Bronchial epithelial cell (primary cell): ENCODE measurements at places on chromosomes 4 and X. TPM values are rescaled to one million over a fixed set of nuclear protein-coding genes. Genes with fewer than 3 reads are reported as not detected.

- DNase-seq, result no peak
These were observed 15.0 kb upstream of the REST start for GRCh38 chr4:56892691-56893090.

GRCh38 chrX:97835969-97836368, 952.3 kb downstream of the RPA4 start:
- no peak for DNase-seq

DNA sequence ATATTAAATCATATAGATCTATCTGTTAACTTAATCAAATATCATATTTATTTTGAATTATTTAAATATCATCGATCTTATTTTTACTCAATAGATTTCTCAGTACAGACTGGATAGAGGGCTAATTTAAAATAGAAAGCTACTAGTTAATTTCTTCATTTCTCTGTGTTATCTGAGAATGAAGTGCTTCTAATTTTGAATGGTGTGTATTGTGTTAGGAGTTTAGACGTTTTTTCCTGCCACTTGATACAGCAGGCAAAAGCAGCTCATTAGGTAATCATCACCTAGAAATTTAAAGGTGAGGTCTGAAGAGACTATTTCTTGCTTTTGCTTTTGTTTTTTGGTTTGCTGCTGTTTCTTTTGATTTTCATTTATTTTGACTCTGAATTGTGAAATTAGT, 948.8 kb upstream of the TENM3 start:
- no peak for DNase-seq

GRCh38 chr4:123597586-123597985, 201.0 kb downstream of the SPRY1 start:
- DNase-seq, result peak; percentile 79

DNA sequence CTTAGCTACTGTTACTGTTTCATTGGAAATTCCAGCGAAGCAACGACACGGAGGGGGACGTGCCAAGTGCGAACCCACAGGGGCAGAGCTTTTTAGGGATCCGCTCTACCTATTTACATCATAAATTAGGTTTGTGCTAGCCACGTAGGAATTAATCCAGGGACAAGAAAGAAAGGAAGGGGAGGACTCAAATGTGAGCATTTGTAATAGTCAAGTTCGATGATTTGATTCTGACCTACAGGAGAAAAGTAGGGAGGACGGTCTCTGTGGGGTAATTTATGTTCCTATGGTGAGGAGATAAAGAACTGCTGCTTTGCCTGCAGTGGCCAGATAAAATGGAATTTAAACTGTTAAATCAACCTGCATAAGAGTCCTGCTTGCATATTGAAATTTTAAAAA, 1.7 kb downstream of the INTS6L start:
- no peak for DNase-seq

DNA sequence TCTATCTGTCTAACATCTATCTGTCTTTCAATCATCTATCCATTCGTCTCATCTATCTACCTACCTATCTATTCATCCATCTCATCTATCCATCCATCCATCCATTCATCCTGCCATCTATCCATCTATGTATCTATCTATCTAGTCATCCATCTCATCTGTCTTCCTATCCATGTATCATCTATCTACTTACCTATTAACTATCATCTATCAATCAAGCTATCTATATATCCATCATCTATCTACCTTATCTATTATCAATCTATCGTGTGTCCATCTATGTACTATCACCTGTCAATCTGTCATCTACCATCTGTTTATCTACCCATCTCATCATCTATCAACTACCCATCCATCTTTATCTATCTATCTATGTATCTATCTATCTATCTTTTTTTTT, 217.7 kb downstream of the CRLF2 start:
- no peak for DNase-seq

GRCh38 chrX:16022580-16023200, 100.7 kb upstream of the GRPR start:
- DNase-seq, result peak; percentile 69

Gene FAM149A
- total RNA-seq, result 0.26 and 0.64 TPM in 2 replicates

Gene GAB3
- under 0.01 and 0.13 TPM in 2 replicates for total RNA-seq

Gene RPL34
- 753 and 808 TPM in 2 replicates for total RNA-seq

Gene FGF5
- 0.51 and 1.3 TPM in 2 replicates for total RNA-seq
